Urinary bladder (tissue), 4 donors: ENCODE measurements at places on chromosomes 13 and 19. TPM values are rescaled to one million over a fixed set of nuclear protein-coding genes. Genes with fewer than 3 reads are reported as not detected.

WDR87 gene
- total RNA-seq, result not detected

EPSTI1 gene
- 9.6 TPM for total RNA-seq

GYS1 gene
- total RNA-seq, result 33.3 TPM

CBY2 gene
- total RNA-seq, result 0.21 TPM

ZNF439 gene
- 26.2 TPM for total RNA-seq

TMEM145 gene
- not detected for total RNA-seq

PLPPR2 gene
- 7.2 TPM for total RNA-seq

ACP7 gene
- total RNA-seq, result 0.11 TPM

ZNF614 gene
- total RNA-seq, result 21.1 TPM

SMIM44 gene
- total RNA-seq, result not detected

FAM216B gene
- not detected for total RNA-seq

SHC2 gene
- total RNA-seq, result 10.8 TPM

CD33 gene
- total RNA-seq, result 4.7 TPM

DEDD2 gene
- total RNA-seq, result 15.5 TPM
